ENCODE measurements at places on chromosomes 5 and 9. TPM values are rescaled to one million over a fixed set of nuclear protein-coding genes. Genes with fewer than 3 reads are reported as not detected.

DNA sequence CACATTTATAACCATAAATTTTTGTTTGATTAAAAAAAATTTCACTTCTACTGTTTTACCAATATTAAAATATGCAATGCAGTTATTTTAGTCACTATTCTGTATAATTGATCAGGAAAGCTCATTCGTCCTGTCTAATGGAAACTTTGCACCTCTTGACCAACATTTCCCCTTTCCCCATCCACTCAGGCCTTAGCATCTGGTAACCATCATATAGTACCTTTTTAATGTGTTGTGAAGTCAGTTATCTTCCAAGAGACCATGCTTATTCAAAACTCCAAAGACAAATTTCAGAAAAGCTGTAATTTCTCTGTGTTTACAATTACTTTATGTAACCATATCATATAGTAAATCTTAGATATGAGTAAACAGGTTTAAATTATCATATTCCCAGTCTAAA, 145.9 kb downstream of the CTNND2 start:
- DNase-seq: no peak

DNA sequence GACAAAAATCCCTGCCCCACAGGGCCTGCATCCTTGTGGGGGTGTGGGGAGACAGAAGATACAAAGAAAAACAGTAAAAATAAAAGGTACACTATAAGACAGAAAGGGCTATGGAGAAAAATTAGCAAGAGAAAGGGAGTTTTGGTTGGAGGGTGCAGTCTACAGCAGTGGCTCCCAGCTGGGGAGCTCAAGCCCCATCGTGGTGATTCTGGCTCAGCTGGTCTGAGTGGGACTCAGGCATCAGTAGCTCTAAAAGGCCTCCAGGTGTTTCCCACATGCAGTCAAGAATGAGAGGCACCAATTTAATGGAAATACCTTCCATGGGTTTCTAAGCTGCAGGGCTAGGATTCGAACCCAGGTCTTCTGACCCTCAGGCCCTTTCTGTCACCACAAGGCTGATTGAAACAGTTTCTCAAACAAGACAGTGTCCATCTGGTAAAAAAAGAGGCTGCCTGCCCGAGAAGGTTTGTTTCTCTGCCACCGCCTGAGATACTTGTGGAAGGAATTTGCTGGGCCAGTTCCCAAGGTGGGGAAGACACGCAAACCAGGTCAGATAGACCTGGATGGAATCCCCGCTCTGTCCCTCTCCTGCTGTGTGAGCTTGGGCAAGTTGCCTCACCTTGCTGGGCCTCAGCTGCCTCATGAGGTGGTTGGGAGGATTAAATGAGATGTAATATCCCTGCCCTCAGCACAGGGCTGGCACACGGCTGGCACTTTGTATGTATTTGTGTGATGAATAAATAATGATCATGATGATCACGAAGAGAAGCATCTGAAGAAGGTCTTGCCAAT, 43.1 kb downstream of the COL27A1 start:
- no peak for DNase-seq

The MEIKIN gene
- not detected for total RNA-seq

The SLC25A2 gene
- 0.28 TPM for total RNA-seq

The PITX1 gene
- 41.5 TPM for total RNA-seq

The GHR gene
- 0.05 TPM for total RNA-seq

Measured in Panc1 (cell line).